IPS DF 6.9 (cell line): ENCODE measurements at places on chromosomes 7 and 10.

DNA sequence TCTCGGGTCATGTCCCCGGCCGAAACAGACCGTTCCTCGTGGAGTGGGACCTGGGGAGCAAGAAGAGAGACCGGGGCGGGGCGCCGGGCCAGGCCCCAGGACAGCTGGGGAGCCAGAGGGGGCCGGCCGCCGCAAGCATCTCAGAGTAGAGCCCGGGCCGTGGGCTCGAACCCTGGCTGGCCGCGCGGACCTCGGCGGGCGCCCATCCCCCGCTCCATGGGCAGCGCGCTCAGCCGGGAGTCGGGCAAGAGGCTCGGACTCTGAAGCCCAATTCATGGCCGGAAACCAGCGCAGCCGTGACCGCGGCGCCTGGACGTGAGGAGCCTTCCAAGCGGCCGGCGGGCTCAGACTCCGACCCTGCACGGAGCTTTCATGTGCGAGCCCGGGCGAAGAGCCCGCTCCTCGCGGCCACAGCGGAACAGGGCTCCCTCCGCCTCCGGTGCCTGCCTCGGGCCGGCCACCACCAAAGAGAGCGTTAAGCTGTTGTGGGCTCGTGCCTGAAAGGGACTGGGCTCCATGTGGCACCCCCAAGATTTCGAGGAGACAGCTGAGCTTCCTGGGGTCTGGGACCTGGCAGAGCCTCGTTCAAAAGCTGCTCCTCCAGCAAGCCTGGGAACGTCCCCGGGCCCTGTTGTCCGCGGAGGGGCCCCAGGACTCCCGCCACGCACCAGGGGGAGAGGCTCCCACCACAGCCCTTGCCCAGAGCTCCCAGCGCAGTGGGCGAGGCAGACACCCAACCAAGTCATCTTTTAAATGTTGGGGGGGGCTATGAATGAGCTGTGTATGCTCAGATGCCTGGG, 757 bp upstream of the GRID1 start:
- DNase-seq = no peak

DNA sequence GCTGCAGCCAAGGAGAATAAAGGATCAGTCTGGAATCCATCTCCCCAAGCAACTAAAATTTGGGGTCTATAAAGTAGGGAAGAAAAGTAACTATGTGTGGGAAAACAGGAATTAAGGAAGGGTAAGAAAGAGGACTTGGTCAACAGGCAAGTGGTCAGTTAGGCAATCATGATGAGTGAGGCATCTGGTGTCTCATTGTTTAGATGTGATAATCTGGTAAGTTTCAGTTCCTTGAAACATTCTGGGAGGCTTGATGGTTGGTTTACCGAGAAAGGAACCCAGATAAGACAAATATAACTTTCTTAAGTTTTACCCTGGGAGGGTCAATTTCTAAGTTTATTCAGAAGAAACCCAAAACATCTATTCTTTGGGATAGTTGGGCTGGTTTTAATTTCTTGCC, 22.3 kb downstream of the HYAL4 start:
- DNase-seq = no peak

GRCh38 chr10:93403152-93404047, 78.7 kb downstream of the MYOF start:
- no peak for DNase-seq

GRCh38 chr10:63766745-63767137, 245.5 kb downstream of the REEP3 start:
- DNase-seq = no peak

- DNase-seq = no peak
Measured at GRCh38 chr7:2876031-2876731, 32.1 kb upstream of the GNA12 start.

DNA sequence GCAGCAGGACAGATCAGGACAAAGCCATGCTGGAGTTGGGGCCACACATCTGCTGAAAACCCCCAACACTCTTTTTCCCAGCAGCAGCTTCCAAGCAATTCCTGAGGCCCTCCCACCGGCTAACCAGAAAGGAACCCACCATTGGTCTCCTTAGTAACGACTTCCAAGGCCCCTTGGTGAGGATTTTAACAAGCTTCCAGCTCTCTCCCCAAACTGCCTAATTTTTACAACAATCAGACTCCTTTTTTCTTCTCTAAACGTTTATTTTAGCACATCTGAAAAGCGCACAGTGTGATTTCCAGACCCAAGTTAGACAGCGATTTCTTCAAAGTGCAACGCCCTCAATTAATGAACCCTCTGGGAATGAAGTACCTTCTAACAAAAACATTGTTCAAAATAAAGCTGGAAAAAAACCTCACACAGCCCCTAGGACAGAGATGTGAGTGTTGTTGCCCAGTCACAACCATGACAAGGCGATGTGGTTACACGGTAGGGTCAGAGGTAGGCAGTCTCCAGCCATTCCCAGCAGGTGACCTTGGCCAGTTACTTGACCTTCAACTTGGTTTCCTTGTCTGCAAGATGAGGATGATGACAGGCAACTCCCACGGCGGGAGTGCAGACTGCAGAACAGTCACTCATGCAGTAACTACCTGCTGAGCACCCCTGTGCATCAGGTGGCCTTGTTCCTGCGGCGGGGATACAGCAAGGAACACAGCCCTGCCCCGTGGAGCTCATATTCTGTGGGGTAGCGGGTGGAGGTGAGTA, 82.3 kb downstream of the SLIT1 start:
- no peak for DNase-seq

- DNase-seq = no peak
Measured at GRCh38 chr10:110356628-110357245, 52.0 kb upstream of the SMNDC1 start.

- DNase-seq = no peak
Measured at GRCh38 chr7:1248143-1248915, 15.7 kb downstream of the UNCX start.

DNA sequence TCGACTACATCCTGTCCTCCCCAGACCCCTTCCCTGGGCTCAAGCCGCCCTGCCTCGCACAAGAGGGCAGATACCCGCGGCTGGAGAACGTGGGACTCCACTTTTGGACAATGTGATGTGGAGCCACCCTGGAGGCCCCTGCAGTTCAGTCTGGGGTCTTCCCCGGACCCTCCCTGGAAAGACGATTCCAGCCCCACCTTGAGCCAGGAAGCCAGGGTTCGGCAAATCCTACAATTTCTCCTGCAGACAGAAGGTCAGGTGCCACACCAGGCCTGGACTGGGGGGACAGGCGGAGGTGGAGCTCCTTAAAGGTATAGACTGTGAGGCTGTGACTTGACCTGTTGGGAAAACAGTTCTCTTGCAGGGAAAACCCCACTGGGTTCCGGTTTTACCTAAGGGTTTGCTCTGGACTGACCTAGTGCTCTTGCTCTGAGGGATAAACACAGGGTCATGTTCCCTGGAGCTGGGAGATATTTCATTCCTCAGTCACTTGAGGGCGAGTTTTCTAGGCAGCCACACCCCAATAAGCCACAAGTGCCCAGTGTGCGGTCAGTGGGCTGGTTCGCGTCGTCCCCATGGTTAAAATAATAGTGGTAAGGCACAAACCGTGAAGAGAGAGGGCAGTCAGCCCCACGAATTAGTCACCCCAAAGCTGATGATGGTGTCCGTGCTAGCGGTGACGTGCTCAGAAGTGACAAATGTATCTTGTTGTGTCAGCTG, 1.6 kb downstream of the FOXL3 start:
- no peak for DNase-seq

DNA sequence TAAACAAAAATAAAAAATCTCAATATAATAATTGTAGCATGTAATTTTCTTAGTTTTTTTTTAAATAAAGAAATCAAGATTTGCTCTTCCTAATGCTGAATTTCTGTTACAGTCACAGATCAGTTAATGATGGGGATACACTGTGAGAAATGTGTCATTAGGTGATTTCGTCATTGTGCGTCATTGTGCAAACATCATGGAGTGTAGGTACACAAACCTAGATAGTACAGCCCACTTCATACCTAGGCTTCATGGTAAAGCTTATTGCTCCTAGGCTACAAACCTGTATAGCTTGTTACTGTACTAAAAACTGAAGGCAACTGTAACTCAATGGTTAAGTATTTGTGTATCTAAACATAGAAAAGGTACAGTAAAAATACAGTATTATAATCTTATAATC, 74.4 kb upstream of the LSM8 start:
- no peak for DNase-seq

- DNase-seq = no peak
Measured at GRCh38 chr10:72076756-72077155, 11.6 kb downstream of the SPOCK2 start.

- DNase-seq = no peak
Measured at GRCh38 chr7:104137971-104138370, 69.8 kb downstream of the ORC5 start.

- no peak for DNase-seq
Measured at GRCh38 chr7:8125680-8126444, 136.1 kb downstream of the ICA1 start.

DNA sequence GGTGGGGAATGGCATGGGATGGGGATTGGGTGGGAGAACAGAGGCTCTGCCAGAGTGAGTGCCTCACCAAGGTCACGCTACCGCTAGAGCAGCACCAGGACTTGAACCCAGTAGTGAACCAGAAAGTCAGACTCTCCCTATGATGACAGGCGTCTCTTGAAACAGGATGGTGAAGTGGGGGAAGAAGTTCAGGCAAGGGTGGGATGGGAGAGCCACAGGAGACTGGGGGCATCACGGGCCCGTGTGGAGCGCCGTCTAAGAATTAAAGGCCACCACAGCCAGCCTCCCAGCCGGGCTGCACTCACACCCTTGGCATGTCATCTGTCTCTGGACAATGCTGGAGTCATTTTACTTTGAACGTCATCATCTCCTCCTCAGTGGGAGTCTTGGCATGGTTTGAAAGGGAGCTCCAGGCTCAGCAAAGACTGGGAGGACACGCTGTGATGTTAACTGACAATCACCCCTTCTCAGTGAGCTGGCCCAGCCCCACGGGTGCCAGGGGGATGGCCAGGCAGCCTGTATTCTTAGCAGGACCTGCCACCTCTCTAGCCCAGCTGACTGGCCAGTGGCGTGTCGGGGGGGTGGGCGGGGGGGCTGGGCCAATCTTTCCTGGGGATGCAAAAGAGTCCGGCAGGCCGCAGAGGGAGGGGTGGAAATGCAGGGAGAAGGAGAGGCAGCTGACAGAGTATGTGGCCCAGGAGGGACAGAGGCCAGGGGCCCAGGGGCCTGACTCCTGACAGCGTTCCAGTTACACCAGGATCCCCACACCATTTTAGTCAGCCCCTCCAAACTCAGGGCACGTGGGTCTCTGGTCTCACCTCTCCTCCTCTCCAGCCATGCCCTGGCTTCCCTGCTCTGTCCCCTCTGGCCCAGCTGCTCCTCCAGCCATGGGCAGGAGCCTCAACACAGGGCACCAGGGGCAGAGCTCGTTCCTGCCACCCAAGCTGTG, 96.2 kb downstream of the VOPP1 start:
- DNase-seq = no peak

- DNase-seq = no peak
Measured at GRCh38 chr10:92284112-92284704, 6.7 kb downstream of the CPEB3 start.

- no peak for DNase-seq
Measured at GRCh38 chr10:108545921-108546320, 1377.4 kb downstream of the XPNPEP1 start.
